Iris pigment epithelial cell (primary cell): ENCODE measurements at places on chromosomes 13 and 19.

- peak; percentile 63 for DNase-seq
Observed at GRCh38 chr13:94272038-94272437, 207.4 kb downstream of the DCT start.

DNA sequence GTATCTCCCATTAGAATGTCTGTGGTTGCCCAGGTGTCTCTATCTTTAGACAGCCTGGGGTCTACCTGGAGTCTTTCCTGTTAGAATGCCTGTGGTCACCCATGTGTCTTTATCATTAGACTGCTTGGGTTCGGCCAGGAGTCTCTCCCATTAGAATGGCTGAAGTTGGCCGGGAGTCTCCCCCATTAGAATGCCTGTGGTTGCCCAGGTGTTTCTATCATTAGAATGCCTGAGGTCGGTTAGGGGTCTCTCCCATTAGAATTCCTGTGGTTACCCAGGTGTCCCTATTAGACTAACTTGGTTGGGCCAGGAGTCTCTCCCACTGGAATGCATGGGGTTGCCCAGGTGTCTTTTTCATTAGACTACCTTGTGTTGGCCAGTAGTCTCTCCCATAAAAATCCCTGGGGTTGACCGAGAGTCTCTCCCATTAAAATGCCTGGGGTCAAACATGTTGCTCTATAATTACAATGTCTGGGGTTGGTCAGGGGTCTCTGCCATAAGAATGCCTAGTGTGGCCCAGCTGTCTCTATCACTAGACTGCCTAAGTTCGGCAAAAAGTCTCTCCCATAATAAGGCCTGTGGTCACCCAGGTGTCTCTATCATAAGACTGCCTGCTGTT, 1448.7 kb downstream of the UQCRFS1 start:
- no peak for DNase-seq

DNA sequence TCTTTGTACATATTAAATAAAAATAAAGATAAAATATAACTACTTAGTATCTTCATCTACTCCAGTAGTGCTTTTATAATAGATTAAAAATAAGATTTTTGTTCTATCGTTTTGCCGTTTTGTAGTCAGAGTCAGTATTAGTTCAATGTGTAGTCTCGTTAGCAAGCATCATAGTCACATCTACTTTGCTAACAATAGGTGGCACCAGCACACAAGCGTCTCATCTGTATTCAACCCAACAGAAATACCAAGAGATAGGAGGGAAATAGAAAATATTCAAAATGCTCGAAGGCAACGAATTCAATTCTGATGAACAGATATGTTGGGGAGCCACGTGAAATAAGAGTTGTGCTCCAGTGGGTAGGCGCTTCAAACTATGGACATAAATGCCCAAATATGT, 21.4 kb upstream of the MICU2 start:
- peak; percentile 24 for DNase-seq

DNA sequence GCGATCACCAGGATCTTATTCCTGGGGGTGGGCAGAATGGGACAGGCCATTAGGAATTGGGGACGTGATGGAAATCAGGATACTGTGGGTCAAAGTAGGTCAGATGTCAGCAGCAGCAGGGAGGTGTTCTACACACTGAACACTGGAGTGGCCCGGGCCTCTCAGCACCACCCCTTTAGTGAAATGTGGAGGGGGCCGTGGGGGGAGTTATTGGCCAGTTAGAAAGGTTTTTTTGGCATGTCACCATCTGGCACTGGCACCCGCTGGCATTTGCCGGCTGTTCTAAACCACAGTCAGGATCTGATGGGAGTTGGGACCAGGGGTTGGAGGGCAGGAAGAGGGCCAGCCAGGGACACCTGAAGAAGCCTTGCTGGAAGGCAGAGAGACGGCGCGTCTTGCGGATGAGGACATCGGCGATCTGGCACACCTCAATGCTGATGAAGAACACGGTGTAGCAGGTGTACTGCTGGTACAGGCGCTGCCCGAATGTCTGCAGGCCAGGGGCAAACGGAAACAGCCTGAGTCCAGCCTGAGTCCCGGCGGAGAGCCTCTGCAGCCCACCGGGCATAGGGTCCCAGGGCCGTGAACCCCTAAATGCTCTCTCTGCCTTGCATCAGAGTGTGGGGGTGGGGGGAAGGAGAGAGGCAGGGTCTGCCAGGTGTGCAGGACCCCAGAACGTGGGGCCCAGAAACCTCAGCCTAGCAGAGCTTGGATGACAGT, 5.8 kb downstream of the TMEM147 start:
- DNase-seq = no peak

GRCh38 chr19:5334824-5335500, 5.7 kb downstream of the PTPRS start:
- no peak for DNase-seq

GRCh38 chr13:33711436-33711835, 106.5 kb upstream of the RFC3 start:
- DNase-seq = no peak

DNA sequence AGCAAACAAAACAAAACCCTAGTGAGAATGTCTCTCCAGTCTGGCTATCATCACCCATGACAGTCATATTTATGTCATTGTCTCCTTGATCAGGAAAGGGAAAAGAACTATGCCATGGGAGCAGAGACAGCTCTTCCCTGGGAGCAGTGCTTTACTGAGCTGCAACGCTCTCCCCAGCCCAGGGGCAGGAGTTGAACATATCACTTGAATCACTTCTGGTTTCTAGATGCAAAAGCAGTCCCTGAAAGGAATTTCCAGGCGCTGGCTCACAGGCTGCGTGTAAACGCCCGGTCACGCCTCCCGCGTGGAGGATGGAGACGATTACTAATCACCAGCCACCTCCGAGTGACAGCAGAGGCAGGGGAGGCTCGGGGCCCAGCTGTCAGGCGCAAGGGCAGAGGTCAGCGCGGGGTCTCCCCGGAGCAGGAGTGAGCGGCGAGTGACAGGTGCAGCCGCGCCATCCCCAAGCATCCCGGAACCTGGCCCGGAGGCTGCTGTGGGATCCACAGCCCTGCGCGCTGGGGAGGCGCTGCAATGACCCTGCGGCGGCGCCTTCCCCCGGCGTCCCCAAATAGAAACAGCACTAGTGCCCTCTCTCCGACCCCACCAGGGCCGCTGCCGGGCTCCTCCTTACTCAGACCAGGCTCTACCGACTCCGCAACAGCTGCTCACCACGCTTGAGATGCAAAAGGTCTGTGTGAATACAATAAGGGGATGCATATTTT, 23.5 kb upstream of the DCLK1 start:
- DNase-seq = no peak

DNA sequence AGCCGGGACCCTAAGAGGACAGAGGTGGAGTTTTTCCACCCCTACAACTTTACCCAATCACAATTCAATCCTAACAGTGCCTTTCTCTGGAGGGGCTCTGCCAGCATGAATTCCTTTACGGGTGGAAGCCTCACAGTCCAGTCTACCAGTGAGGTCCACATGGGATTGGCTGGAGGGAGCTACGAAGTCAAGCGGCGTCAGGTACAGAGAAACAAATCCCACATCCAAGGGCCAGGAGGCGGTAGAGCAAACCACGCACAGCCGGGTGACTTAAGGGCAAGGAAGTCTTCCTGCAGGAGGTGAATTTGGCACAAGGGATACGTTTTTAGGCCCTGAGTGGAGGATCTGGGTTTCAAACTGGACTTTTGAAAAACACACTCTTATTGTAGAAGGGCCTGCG, 199.6 kb downstream of the UQCRFS1 start:
- no peak for DNase-seq

GRCh38 chr19:8147582-8147978, 1.8 kb downstream of the FBN3 start:
- DNase-seq = no peak

GRCh38 chr13:25541434-25542123, 169.8 kb downstream of the ATP8A2 start:
- no peak for DNase-seq

DNA sequence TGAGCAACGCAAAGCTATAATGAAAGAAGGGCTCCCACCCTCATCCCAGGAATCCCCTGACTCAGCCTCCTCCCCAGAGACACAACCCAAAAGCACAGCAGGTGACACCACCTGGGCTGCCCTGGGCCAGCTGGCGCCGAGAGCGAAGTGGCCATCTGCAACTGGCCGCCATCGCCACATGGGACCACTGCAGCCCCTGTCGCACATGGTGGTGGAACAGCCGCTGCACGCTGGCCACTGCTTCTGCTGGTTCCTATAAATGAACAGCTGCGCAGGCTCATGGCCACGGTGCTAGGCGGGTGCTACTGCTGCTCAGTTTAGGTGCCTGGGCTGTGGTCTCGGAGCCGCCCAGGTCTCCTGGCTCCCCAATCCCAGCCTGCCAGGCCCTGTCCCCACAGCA, 11.6 kb upstream of the ISYNA1 start:
- no peak for DNase-seq

DNA sequence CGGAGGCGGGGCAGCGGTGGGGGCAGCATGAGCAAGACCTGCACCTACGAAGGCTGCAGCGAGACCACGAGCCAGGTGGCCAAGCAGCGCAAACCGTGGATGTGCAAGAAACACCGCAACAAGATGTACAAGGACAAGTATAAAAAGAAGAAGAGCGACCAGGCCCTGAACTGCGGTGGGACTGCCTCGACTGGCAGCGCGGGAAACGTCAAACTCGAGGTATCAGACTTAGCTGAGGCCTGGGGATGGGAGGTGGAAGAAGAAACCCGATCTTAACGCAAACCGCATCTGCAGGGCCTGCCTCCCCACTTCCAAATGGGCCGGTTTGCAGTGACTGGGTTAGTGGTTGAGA, 693 bp downstream of the RFXAP start:
- peak; percentile 47 for DNase-seq

GRCh38 chr13:102847272-102848234, 1.7 kb downstream of the ERCC5 start:
- peak; percentile 52 for DNase-seq

DNA sequence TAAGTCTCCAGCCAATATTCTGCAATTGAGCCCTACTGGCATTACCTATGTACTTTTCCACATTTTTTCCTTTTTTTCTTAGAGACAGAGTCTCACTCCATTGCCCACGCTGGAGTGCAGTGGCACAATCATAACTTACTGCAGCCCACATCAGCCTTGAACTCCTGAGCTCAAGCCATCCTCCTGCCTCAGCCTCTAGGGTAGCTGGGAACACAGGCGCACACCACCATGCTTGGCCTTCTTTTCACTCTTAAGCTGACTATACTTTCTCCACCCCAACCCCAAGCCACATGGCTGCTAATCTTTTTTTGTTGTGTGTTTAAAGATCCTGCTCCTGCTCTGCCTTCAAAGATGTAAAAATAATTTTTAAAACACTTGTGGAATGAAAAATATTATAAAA, 1.6 kb upstream of the LATS2 start:
- DNase-seq = no peak

- no peak for DNase-seq
Observed at GRCh38 chr19:30376272-30376671, 4.1 kb downstream of the ZNF536 start.

DNA sequence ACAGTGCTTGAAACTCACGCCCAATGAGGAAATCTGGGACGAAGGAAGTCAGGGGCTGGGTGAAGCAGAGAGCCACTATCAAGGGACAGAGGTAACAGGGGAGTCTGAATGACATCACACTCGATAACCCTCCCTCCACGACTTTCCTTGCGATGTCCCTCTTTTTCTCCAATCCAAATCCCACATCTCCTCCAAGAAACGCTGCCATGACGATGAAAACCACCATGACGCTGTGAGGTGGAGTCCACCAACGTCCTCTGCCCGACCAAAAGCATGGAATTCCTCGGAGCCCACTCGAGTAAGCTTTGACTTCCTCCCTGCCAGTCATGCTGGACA, 967 bp downstream of the REXO1 start:
- DNase-seq = no peak

- DNase-seq = no peak
Observed at GRCh38 chr19:19409631-19410030, 4.2 kb downstream of the GATAD2A start.

- no peak for DNase-seq
Observed at GRCh38 chr19:35297922-35298321, 6.0 kb downstream of the MAG start.

GRCh38 chr13:79402074-79402635, 3.9 kb downstream of the RBM26 start:
- peak; percentile 28 for DNase-seq

DNA sequence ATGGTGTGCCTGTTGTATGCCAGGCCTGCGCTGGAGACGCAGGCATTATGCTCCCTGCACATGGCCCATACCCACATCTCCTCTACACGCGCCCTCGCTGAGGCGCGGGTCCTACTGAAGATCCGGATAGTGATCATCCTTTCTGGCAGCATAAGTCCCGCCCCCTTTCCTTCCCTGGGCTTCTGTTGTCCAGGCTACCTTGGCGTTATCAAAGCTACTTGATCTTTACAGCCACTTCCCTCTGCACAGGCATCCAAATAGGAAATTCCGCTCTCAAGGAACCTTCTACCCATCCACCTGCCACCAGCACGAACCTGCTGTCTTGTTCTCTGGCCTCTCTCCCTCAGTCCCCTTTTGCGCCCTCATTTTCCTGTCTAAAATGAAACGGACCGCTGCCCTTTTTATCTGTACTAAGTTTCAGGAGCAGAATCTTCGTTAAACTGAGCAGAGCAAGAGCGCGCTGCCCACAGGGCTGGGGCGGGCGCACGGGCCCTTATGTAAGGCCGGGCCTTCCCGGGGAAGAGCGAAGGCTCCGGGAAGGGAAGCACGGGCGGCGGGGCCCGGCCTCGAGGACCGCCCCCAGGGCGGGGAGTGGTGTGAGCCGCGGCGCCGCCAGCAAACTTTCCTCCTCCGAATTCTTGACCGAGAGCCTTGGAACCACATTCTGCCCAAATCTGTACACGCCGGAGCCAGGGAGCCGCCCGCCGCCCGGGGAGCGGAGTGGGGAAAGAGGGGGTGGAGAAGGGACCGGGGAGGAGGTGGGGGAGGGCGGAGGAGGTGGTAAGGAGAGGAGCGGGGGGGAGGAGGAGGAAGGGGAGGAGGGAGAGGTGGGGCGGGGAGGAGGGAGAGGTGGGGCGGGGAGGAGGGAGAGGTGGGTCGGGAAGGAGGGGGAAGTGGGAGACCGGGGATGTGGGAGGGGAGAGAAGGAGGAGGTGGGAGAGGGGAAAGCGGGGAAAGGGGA, 920 bp upstream of the UBE2L5 start:
- DNase-seq = peak; percentile 81

DNA sequence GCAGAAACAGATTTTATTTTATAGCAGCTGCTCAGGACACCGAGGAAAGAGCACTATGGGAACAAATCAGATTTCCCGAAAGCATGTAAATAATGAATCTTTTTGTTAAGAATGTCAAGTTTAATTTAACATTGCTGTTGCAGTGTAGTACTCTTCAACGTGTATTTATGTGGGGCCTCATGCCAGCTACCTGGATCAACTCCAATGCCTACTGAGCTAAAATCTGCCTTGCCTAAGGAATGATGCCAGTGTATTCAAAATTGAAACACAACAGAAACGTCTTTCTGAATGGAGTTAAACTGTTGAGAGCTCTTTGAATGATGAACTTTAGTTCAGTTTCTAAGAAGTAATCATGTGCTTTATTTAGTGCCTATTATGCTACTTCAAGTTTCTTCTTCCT, 1379.8 kb upstream of the ATXN8OS start:
- DNase-seq = no peak
